ENCODE measurements at places on chromosomes 5 and 9.
A peak's percentile ranks its signal among the peaks of the same experiment; 100 is the strongest.

DNA sequence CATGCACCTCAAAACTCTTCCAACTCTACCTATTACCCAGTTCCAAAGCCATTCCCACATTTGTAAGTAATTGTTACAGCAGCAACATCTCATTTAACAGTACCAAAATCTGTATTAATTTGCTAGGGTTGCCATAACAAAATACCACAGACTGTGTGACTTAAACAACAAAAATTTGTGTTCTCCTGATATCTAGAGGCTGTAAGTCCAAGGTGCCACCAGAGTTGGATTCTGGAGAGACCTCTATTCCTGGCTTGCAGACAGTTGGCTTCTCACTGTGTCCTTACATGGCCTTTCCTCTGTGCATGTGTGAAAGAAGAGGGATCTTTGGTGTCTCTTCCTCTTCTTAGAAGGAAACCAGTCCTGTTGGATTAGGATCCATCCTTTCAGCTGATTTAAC, 203.8 kb upstream of the PIK3R1 start:
- DNase-seq, result no peak

GRCh38 chr5:170478306-170478705, 25.5 kb upstream of the KCNIP1 start:
- no peak for DNase-seq

GRCh38 chr5:179974946-179975712, 67.4 kb upstream of the TBC1D9B start:
- DNase-seq, result peak; percentile 70

DNA sequence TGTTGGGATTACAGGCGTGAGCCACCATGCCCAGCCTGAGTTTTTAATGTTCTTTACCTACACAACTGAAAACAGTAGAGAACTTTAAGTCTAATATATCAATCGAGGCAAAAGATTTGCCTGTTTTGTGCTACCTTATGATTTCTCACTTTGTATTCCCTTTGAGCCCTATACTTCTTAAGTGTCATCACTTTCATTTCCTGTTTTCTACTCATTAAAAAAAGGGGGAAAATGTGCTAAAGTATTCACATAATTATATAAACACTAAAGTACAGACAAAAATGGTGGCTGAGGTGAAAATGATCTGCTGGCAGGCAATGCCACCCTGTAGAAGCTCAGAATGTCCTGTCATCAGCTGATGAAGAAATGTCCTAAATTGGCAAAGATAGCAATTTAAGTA, 23.6 kb downstream of the ATG10 start:
- no peak for DNase-seq

- no peak for DNase-seq
These were observed 21.3 kb downstream of the SLC25A25 start for GRCh38 chr9:128089299-128089698.

DNA sequence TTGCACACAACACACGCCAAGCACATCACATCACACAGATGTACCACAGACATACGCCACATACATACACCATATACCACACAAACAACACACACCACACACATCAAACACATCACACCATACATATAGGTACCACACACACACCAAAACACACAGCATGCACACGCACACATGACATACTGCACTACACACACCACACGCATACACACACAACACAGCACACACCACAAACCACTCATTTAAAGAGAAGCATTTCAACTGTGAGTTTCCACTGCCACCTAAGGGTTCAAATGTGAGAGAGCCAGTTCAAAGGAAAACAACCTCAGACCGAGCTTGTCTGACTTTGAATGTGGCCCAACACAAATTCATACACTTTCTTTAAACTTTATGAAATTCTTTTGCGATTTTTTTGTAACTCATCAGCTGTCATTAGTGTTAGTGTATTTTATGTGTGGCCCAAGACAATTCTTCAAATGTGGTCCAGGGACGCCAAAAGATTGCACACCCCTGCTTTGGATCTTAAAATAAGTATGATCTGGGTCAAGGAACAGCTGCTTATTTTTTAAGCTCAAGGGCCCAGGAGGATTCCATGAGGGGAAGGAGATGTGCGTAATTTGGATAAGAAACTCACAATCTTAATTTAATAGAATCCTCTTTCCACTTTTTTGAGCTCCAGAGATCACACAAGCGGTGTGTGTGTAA, 494.6 kb downstream of the GADD45G start:
- no peak for DNase-seq
